Colonic mucosa (tissue), 4 donors: ENCODE measurements at places on chromosomes 2 and 18. TPM values are rescaled to one million over a fixed set of nuclear protein-coding genes. Genes with fewer than 3 reads are reported as not detected.

Gene C2orf81
- 1.1 TPM for total RNA-seq

Gene ATP5MC3
- 610 TPM for total RNA-seq

Gene TBR1
- total RNA-seq, result not detected

Gene SLC9A4
- 0.15 TPM for total RNA-seq

Gene TRIB2
- 10.5 TPM for total RNA-seq

DNA sequence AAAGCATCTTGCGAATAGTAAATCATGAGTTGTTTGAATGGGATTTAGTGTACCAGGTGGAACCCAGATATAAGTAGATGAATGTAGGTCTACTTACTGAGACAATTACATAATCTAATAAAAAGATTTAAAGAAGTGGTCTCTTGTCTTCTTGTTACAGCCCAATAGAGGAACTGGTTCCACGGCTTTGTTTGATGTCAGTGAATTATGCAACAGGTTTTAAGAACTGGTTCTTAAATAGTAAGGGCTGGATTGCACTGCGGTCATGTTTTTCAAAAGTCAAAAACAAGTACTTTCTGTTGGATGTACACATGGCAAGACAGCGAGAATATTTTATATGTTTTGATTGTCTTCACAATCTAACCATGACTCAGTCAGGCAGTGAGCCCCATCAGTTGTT, 15.4 kb upstream of the SLC9A2 start:
- no peak overlapping the region for H3K4me3 ChIP-seq
- no peak for DNase-seq
- no peaks in the 10 kb centered on the region for H3K4me1 ChIP-seq
- H3K27me3 ChIP-seq, result no peaks in the 10 kb centered on the region
- H3K27ac ChIP-seq, result no peak overlapping the region

GRCh38 chr2:212226114-212226513, 312.5 kb downstream of the ERBB4 start:
- DNase-seq, result no peak
- H3K36me3 ChIP-seq, result no peaks in the 10 kb centered on the region
- H3K27ac ChIP-seq, result no peak overlapping the region
- H3K4me1 ChIP-seq, result no peaks in the 10 kb centered on the region

- no peaks in the 10 kb centered on the region for H3K36me3 ChIP-seq
- peak overlapping the region; percentile 99 for H3K27ac ChIP-seq
- peak; percentile 81 for DNase-seq
- no peaks in the 10 kb centered on the region for H3K27me3 ChIP-seq
- H3K4me3 ChIP-seq, result peak overlapping the region; percentile 89
- peaks cover 5% of the 10 kb centered on the region for H3K4me1 ChIP-seq
Measured at GRCh38 chr2:178450524-178450773, 526 bp downstream of the PRKRA start.

DNA sequence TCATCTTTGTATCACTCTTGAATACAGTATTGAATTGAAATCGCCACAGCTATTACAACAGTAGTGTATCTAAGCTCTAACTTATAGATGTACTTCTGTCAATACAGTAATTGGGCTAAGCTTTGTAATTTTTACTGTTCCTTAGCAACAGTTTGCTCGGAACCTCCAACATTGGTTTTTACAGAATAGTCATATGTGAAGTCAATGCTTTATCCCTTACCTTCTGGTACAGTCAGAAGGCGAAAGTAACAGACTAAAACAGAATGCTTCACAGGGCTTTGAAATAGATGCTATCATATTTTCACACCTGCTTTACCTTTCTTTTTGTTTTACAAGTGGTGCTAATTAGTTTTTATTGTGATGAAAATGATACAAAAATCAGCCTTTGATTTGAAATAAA, 46.9 kb upstream of the CYP20A1 start:
- no peaks in the 10 kb centered on the region for H3K27me3 ChIP-seq
- no peaks in the 10 kb centered on the region for H3K4me1 ChIP-seq
- H3K4me3 ChIP-seq, result no peak overlapping the region
- H3K36me3 ChIP-seq, result no peaks in the 10 kb centered on the region
- DNase-seq, result no peak
- H3K27ac ChIP-seq, result no peak overlapping the region

DNA sequence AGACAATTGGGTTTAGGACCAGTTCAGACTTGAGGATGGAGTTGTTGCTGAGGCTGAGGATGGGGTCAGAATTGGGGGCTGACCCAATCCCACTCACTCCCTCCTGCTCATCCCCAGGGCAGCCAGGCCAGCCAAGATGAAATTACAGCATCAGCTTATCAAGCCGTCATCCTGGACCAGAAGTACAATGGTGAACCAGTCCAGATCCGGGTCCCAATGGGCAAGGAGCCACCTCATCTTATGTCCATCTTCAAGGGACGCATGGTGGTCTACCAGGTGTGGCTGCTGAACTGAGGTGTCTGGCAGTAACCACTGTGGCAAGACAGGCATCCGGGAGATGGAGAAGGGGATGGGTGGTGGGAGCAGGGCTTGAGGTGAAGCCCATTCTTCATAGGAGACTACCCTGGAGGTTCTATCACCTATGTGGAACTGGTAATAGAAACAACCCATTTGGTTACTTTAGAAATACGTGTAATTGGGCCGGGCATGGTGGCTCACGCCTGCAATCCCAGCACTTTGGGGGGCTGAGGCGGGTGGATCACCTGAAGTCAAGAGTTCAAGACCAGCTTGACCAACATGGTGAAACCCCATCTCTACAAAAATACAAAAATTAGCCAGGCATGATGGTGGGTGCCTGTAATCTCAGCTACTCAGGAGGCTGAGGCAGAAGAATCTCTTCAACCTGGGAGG, 13.9 kb downstream of the VIL1 start:
- H3K4me1 ChIP-seq, result no peaks in the 10 kb centered on the region
- no peak for DNase-seq
- H3K27me3 ChIP-seq, result no peaks in the 10 kb centered on the region

DNA sequence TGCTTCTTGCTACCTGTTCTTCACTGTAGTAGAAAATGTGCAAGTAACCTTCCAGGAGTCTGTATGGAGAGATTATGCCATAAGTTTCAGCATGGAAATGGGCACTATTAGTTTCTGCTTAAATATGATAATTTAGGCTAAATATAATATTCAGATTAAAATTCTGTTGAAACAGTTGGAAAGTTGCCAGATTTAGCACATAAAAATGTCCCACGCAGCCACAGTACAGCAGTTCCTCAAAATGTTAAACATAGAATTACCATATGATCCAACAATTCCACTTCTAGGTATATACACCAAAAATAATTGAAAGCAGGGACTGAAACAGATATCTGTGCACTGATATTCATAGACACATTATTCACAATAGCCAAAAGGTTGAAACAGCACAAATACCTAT, 121.2 kb downstream of the NRP2 start:
- H3K4me3 ChIP-seq, result no peak overlapping the region
- no peaks in the 10 kb centered on the region for H3K4me1 ChIP-seq
- H3K27me3 ChIP-seq, result no peaks in the 10 kb centered on the region
- no peaks in the 10 kb centered on the region for H3K36me3 ChIP-seq
- no peak for DNase-seq

- peaks cover 5% of the 10 kb centered on the region for H3K36me3 ChIP-seq
- H3K4me3 ChIP-seq, result no peak overlapping the region
- no peaks in the 10 kb centered on the region for H3K4me1 ChIP-seq
Measured at GRCh38 chr2:246489-247144, 17.2 kb downstream of the SH3YL1 start.

DNA sequence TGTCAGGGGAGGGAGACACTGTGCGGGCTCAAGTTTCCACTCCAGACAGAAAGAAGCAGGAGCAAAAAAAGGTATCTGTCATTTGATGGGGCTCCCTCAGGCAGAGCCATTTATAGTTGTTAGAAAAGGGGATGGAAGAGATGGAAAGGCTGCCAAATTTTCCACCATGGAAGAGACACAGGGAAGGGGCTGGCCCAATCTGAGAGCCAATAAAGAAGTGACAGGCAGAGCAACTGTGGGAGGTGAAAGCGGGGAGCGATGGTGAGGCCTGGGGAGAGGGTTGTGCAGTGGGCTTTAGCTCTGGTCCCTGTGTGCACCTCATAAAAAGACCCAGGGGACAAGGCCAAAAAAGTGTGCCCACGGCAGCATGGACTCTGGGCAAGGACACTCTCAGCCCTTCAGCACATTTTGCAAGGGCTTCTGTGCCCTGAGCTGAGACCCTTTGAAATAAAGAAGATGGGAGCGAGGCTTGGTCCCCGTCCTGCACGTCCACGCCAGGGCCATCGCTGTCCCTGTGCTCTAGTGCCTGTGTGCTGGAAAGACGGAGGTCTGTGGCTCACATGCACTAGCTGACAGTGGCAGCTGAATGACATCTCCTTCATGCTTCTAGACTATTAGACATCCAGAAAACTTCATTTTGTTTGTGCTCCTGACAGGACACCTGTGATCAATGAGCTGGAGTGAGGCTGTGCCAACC, 456.7 kb upstream of the HS6ST1 start:
- H3K36me3 ChIP-seq, result no peaks in the 10 kb centered on the region
- DNase-seq, result peak; percentile 5
- H3K27ac ChIP-seq, result no peak overlapping the region
- no peaks in the 10 kb centered on the region for H3K4me1 ChIP-seq

DNA sequence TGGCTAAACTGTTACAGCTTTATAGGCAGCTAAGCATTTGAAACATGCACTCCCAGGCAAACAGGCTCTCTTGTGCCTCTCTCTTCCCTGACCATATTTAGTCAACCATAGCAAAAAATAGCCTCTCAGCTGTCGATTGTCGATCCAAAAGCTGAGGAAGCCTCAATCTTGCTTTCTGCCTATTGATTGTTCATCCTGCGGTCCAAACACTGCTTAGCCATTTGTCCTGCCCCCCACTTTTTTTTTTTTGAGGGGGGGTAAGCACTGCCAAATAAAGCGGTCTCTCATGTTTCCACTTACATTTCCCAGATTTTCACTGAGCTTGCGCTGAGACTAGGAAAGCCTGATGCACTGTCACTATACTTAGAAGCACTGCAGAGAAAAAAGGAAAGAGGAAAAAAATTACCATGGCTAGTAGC, 90.8 kb downstream of the MIB1 start:
- H3K4me1 ChIP-seq, result no peaks in the 10 kb centered on the region
- no peak for DNase-seq
- H3K27me3 ChIP-seq, result no peaks in the 10 kb centered on the region

DNA sequence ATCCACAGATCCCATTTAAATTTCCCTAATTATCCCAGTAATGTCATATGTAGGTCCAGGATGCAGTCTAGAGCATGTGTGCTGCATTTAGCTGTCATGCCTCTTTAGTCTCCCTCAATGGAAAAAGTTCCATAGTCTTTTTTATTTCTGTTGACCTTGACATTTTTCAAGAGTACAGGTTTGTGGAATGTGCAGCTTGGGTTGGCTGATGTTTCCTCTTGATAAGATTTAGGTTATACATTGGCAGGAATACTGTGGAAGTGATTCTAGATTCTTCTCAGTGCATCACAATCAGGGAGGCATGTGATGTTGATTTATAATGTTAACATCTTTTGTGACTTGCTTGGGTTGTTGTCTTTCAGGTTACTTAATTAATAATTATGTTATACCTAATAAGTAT, 42.5 kb downstream of the PPM1B start:
- no peaks in the 10 kb centered on the region for H3K4me1 ChIP-seq
- H3K27ac ChIP-seq, result no peak overlapping the region
- no peak for DNase-seq
- H3K36me3 ChIP-seq, result no peaks in the 10 kb centered on the region

DNA sequence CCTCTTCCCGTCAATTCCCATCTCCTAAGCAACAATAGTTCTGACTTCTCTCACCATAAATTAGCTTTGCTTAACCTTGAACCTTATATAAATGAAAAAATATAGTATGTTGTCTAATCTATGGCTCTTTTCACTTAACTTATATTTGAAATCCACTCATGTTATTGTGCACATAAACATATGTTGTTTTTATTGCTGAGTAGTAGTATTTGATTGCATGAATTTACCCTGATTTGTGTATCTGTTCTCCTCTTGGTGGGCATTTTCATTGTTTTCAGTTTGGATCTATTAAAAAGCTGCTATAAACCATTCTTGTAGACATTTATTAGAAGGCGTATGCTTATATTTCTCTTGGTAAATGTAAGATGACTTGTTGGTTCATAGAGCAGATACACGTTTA, 874.3 kb upstream of the ZEB2 start:
- DNase-seq, result no peak
- no peak overlapping the region for H3K27ac ChIP-seq
- no peaks in the 10 kb centered on the region for H3K27me3 ChIP-seq
- no peaks in the 10 kb centered on the region for H3K4me1 ChIP-seq
- no peaks in the 10 kb centered on the region for H3K36me3 ChIP-seq

- H3K27me3 ChIP-seq, result no peaks in the 10 kb centered on the region
- H3K4me3 ChIP-seq, result no peak overlapping the region
- H3K36me3 ChIP-seq, result no peaks in the 10 kb centered on the region
- H3K27ac ChIP-seq, result no peak overlapping the region
Measured at GRCh38 chr18:67035026-67035425, 431.1 kb upstream of the CDH19 start.

DNA sequence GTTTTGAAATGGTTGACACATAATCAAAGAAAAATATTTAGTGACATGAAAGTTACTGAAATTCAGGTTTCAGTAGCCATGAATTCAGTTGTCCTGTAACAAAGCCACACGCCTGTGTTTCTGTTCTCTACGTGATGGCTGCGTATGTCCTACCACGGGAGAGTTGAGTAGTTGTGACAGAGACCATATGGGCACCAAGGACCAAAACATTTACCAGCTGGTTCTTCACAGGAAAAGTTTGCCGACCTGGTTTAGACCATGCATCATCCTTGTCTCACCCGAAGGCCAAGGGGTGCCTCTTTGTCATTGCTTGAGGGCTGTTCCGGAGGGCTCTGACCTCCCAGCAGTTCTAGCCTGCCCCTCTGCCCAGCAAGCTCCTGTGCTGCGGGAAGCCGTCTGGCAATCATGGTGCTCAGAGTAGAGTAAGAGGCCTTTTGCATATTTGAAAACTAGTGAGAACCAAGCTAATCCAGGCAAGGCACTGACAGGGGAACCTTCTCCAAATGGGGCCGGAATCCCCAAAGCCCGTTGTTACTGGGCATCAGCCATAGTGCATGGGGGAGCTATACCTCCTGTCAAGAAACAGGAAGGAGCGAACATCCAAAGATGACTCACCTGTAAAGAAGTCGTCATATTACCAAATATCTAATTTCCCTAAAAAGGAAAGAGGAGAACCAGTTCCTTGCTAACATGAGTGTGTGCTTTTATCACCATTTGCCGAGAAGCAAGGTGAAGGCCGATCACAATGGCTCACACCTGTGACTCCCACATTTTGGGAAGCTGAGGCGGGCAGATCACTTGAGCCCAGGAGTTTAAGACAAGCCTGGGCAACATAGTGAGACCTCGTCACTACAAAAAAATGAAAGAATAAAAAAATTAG, 92.6 kb upstream of the RAB12 start:
- no peaks in the 10 kb centered on the region for H3K4me1 ChIP-seq
- no peak overlapping the region for H3K4me3 ChIP-seq
- no peaks in the 10 kb centered on the region for H3K36me3 ChIP-seq
- H3K27ac ChIP-seq, result no peak overlapping the region
- H3K27me3 ChIP-seq, result no peaks in the 10 kb centered on the region

- DNase-seq, result no peak
- H3K4me1 ChIP-seq, result no peaks in the 10 kb centered on the region
- H3K36me3 ChIP-seq, result no peaks in the 10 kb centered on the region
- no peaks in the 10 kb centered on the region for H3K27me3 ChIP-seq
- H3K4me3 ChIP-seq, result no peak overlapping the region
Measured at GRCh38 chr2:238376884-238377391, 49.8 kb upstream of the ASB1 start.
